ENCODE measurements at places on chromosomes 5 and 9. TPM values are rescaled to one million over a fixed set of nuclear protein-coding genes. Genes with fewer than 3 reads are reported as not detected.

DNA sequence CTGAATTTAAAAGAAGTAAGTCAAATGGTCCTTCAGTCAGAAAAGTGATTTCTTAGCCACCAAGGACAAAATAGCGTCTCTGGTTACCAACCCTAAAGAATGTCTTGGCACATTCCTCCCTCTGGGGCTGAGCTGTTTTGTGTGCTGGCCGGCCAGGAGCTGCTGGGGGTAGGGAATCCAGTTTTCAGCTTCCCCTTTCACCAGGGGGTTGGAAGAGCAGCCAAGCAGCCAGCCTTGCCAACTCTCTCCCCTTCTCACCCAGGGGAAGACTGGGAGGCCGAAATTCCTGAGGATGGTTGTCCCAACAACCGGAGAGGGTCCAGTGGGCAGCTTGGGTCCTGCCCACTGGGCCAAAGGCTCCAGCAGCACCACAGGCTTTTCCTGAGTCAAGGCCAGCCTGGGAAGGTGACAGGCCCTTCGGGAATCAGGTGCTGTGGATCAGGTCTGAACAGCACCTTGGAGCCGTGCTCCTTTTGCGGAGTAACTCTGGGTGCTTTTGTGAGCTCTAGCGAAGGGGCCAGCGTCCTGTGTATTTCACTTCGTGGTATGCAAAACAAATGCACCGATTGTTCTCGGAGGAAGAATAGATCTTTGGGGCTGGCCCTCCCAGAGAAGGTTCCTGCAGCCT lies 4.2 kb downstream of the WWC1 start:
- DNase-seq = peak; percentile 73

DNA sequence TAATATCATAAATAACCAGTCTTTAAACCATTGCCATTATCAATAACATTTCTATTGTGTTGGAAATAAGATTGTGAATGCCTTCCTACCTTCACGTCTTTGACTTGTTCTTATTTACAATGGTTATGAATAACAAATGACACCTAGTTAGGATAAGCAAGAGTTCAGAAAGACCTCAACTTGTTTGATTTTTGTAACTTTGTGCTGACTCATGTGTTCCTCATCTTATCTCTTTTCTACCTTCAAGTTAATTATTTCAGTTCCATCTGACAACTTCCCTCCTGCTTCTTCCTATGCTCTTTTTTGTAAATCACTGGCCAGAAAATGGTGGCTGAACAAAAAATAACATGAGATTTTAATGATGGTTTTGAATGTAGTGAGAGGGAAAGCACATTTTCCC lies 538.5 kb upstream of the TUSC1 start:
- DNase-seq = no peak

- DNase-seq = no peak
Measured at GRCh38 chr9:15231788-15232635, 75.0 kb downstream of the TTC39B start.

DNA sequence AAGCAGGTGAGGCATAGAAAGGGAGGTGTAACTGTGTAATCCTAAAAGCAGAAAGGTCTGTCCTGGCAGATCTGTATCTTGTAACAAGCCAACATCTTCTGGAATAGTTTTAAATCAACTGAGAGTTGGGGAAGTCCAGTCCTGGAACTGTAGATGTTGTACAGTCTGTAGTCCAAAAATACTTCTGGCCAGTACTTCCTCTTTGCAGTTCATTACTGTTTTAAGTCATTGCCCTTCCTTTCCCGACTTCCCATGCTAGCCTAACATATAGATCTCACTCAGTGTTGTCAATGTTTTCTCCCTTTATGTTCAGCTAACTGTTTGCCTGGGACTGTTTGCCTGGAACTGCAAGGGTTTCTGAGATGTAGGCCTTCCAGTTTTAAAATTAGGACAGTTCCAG lies 168.5 kb upstream of the ISL1 start:
- no peak for DNase-seq

The DRD1 gene
- 0.58 TPM for total RNA-seq

GRCh38 chr9:117293206-117294114 lies 121.4 kb downstream of the ASTN2 start:
- DNase-seq = no peak

GRCh38 chr5:149656576-149657182 lies 73.4 kb upstream of the PPARGC1B start:
- no peak for DNase-seq

DNA sequence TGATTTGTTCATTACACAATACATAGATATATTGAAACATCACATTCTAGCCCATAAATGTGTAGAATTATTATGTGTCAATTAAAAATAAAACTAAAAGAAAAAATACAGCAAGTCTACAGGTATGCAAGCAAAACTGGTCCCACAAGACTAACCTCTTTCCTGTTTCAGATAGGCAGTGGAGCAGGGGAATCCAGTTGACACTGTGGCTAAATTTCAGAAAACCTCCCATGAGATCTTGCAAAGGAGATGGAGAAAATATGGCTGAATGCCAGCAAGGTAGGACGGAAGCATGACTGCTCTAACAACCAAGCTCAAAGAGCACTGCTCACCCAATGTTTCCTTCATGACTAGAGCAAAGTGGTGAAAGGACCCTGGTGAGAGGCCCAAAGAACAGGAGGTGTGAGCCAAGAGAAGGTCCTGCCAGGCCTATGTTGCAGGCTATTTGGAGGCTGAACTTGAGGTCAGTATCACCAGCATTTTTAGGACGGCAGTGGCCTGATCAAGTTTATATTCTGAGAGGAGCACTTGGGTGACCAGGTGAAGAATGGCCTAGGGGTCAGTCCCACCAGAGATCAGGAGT lies 1.1 kb upstream of the SH3TC2 start:
- no peak for DNase-seq

DNA sequence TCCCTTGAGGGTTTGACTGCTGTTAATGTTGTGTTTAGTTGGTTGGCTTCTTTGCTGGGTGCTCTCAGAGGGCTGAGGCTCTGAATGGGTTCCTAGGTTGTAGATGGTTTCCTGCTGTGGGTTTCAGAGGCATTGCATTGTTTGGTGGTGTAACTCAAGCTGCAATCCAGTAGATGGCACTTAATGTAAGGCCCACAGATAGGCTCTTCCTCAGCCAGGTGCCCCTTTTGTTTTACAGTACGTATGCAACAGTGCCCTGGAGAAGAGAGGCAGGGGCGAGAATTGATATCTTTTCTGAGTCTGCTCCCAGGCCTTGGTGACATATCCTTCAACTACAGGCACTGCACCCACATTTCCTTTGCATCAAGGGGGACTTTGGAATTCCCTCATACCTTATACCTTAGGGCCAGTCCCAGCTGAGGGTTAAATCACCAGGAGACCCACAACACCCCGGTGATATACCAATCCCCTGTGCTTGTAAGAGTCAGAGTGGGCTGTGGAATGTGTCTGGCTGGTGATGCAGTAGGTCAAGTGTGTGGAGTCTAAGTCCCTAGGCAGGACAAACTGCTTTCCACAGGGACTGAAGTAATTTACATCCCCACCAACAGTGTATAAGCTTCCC lies 7.0 kb upstream of the UGT3A2 start:
- DNase-seq = no peak

GRCh38 chr5:156354571-156354970 lies 27.6 kb downstream of the SGCD start:
- DNase-seq = no peak

GRCh38 chr9:96668868-96669534 lies 13.9 kb upstream of the PRXL2C start:
- DNase-seq = no peak

The PRDM9 gene
- not detected for total RNA-seq

The TXN gene
- total RNA-seq = 178 TPM

The MYOT gene
- total RNA-seq = not detected

DNA sequence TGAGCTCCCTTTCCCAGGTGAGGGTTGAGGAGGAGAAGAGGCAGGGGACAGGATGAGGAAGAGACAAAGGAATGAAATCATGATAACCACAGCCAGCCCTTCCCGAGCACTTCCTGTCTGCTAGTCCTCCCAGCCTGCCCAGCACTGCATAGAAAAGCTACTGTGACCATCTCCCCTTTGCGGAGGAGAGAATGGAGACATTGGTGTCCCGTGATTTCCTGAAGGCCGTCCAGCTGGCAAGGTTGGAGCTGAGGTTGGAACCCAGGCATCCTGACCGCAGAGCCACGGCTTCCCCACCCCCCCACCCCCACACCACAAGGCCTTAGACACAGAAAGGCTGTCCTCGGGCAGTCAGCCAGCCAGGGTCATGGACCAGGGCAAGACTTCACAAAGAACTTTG lies 131.1 kb upstream of the ICE1 start:
- no peak for DNase-seq

The FIBCD1 gene
- 2.7 TPM for total RNA-seq

- DNase-seq = no peak
Measured at GRCh38 chr9:90645721-90646120, 3.1 kb upstream of the DIRAS2 start.

DNA sequence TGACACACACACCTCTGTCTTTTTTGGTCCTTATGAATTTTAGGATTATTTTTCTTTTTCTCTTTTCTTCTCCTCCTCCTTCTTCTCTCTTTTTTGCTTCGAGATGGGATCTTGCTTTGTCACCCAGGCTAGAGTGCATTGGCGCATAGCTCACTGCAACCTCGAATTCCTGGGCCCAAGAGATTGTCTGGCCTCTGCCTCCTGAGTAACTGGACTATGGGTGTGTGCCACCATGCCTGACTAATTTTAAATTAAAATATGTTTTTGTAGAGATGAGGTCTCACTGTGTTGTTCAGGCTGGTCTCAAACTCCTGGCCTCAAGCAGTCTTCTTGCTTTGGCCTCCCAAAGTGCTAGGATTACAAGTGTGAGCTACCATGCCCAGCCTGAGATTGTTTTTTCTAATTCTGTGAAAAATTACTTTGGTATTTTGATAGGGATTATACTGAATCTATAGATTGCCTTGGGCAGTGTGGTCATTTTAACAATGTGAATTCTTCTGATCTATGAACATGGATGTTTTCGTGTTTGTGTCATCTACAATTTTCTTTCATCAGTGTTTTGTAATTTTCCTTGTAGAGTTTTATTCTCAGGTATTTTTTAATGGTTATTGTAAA lies 7.7 kb downstream of the AHRR start:
- no peak for DNase-seq

The TXNDC8 gene
- not detected for total RNA-seq

The PDLIM4 gene
- total RNA-seq = 7.4 TPM

DNA sequence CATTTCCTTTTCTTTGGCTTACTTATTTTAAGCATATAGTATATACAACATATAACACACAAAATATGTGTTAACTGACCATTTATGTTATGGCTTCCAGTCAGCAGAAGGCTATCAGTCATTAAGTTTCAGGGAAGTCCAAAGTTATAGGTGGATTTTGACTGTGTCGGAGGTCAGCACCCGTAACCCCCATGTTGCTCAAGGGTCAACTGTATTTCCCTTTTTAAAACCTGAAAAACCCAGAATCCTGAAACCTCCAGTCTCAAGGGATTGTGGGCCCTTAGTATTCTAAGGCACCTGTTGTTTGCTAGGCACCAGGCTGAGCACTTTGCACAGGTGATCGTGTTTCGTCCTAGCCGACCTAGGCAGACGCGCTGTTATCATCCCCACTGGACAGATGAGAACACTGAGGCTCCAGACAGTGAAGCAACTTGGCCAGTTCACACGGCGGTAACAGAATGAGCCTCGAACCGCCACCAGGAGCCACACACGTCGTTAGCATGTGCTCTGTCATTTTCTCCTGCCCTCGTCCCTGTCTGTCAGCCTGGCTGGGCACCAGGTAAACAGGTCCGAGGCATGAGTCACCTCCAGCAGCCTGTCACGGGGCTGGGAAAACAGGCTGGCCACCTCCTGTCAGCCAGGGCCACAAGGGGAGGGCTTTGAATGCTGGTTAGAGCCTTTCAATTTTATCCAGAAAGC lies 39.9 kb downstream of the DUSP1 start:
- DNase-seq = peak; percentile 83

The NRARP gene
- total RNA-seq = 21.5 TPM

GRCh38 chr5:10248378-10249260 lies 1.1 kb downstream of the ATPSCKMT start:
- no peak for DNase-seq

The FSTL4 gene
- 0.67 TPM for total RNA-seq

The FCN2 gene
- total RNA-seq = not detected

The SARDH gene
- 6.8 TPM for total RNA-seq
